Activated CD8-positive, alpha-beta memory T cell treated with anti-CD3 and anti-CD28 coated beads, Interleukin-2, amount 10 ng/mL, durations not matched to agents 7 days and 5 days (primary cell): ENCODE measurements at places on chromosomes 2 and 18. TPM values are rescaled to one million over a fixed set of nuclear protein-coding genes. Genes with fewer than 3 reads are reported as not detected.

The DAPL1 gene
- total RNA-seq, result not detected

The DCAF17 gene
- 19.7 TPM for total RNA-seq

DNA sequence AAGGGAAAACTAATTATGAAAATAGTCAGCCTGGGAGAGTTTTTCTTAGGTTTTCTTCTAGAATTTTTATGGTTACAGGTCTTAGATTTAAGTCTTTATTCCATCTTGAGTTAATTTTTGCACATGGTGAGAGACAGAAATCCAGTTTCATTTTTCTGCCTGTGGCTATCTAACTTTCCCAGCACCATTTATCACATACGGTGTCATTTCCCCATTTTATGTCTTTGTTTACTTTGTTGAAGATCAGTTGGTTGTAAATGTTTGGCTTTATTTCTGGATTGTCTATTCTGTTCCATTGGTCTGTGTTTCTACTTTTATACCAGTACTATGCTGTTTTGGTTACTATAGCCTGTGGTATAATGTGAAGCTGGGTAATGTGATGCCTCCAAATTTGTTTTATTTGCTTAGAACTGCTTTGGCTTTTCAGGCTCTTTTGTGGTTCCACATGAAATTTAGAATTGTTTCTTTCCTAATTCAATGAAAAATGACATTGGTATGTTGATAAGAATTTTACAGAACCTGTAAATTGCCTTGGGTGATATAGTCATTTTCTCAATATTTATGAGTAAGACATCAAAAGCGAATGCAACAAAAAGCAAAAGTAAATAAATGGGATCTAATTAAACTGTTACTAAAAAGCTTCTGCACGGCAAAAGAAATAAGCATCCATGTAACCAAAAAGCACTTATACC, 146.1 kb upstream of the NOL4 start:
- DNase-seq, result no peak

The TIGD1 gene
- 6.1 TPM for total RNA-seq

GRCh38 chr2:227293531-227293930, 31.5 kb upstream of the MFF start:
- DNase-seq, result no peak

GRCh38 chr2:222754324-222754930, 83.0 kb downstream of the MOGAT1 start:
- DNase-seq, result no peak

- DNase-seq, result no peak
Measured at GRCh38 chr2:152766928-152767327, 48.5 kb downstream of the ARL6IP6 start.

DNA sequence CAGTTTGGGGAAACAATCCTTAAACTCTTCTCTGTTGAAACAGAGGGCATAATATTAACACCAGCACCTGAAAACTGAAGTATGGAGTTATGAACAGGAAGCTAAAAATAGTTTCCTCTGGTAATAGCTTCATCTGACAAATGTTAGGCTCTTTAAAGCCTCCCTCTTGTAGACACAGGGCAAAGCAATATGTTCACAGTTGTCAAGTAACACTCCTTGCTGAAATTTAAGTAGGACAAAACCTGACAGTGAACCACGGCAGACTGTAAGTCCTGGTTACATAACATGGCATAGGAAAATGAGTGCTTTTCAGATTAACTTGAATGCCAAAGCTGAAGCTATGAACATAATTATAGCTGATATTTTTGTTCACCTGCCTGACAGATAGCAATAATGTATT, 172.9 kb downstream of the CMPK2 start:
- no peak for DNase-seq

The SCN3A gene
- total RNA-seq, result not detected

The AQP12B gene
- total RNA-seq, result not detected

DNA sequence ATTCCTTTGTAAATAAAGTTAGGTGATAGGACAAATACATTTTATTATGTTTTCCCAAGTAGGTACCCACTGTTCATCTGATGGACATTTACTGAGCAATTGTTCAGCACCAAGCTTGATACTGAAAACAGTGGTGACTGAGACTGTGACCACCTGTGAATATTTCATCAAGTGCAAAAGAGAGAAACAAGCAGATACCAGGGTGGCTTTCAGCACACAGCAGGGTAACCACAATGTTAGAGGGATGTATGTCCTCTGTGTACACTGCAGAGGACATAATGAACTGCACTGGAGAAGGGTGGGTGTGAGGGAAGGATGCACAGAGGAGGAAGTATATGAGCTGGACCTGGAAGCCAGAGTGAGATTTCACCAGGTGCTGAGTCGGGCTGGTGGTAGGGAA, 411.8 kb downstream of the RAD51AP2 start:
- DNase-seq, result no peak

DNA sequence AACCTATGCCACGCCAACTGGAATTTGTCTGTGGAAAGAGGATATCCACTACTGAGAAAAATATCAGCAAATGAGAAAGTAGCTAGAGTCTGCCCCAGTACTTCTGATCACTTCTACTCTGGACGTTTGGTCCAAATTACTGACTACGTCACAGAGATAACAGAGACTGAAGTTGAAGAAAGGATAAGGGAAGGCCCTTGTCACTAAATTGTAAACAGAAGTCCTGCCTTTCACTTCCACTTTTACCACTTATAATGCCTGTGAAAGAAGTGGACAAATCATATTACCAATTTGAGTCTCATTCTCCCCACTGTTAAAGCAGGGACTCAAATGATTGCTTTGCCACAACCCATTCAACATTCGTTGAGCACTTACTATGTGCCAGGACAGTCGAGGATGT, 173.9 kb upstream of the ERBB4 start:
- no peak for DNase-seq

DNA sequence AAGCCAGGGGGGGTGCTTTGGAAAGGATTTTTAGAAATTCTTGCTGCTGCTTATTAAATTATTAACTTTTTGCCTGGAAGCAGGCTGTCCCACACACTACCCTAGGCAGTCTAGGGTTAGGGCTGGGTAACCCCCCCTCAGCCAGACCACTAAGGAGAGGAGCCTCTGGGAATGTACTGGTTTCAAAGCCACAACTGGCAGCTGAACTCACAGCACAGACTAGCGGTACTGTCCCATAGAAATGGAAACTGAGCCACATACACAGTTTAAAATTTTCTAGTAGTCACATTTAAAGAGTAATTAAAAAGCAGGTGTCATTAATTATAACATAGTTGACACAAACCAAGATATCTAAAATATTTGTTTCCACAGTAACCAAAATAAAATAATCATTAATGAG, 50.1 kb downstream of the SPRED2 start:
- no peak for DNase-seq

The PAX8 gene
- total RNA-seq, result 2.1 TPM

DNA sequence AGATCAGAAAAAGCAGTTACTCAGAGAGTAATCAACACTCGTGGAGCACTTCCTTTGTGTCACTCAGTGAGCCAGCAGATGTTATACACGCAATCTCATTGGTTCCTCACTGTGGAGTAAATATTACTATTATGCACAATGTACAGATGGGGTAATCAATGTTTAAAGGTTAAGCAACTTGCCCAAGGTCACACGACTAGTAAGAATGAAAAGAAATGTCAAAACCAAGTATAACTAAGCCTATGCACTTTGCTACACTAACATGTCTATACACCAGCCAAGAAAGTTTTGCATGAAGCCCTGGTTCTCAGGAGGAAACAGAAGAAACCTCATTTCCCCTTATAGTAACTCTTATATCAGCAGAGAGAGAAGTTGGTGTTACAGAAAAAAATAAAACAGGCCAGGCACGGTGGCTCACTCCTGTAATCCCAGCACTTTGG, 5.4 kb downstream of the METTL21A start:
- no peak for DNase-seq

DNA sequence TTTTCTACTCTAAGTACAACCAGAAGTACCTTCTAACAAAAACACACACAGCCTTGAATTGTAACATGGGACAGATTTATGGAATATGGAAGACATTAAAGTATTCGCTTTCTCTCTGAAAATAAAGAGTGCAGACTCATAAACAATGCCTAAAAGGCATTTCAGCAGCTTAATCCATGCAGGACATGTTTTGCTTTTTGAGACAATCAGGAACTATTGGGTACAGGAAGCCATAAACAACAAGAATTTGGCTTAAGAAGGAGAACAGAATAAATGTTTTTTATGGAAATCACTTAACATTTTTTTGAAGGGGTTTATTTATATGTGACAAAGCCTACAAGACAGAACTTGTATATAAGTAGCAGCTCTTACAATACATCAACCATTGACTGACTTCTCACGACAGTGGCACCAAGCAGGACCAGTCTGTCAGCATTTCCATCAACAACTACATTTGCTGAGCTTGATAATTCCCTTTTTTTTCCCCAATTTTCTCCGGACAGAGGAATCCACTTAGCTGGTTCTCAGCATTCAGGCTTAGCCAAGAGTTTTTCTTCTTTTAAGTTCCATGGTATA, 140.1 kb downstream of the EXOC6B start:
- no peak for DNase-seq

DNA sequence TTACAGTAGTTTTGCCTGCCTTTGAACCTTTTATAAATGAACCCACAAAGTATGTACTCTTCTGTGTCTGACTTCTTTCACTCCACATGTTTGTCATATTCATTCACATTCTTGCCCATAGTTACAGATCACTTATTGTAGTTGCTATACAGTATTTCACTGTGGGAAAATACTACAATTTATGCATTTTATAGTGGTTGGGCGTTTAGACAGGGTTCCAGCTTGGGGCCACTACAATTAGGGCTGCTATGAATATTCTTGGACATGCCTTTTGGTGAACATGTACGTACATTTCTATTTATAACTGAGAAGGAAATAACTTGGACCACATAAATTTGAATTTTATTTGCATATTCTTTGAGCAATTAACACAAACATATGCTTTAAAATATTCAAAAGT, 15.4 kb upstream of the PMAIP1 start:
- DNase-seq, result no peak

DNA sequence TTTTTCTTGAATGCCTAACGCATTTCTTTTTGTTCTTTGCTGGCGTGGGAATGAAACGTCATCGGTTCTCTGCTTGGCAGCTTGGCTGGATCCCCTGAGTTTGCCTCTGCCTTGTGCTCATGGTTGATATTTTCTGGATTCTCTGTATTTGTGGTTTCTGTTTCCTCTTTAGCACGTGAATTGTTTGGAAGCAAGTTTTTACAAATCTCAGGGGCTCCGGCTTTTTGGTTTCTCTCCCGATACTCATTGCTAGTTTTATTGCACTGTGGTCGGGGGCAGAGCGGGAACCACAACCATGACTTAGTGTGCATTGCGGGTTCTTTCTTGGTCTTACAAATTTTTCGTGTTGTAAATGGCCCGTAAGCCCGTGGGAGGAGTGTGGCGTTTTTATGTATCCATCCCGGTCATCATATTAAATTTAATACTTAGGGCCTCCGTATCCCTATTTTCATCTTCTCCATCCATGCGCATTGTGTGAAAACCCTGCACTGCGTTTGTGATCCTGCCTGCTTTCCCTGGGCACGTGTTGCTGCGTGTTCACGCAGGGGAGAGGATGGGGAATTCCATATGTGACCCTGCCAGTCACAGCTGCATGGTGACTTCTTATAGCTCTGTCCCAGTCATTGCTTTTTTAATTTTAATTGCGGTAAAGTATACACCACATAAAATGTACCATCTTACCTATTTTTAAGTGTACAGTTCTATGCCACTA, 9.4 kb downstream of the RAMP1 start:
- DNase-seq, result peak; percentile 26

GRCh38 chr2:101736861-101737291, 39.4 kb downstream of the MAP4K4 start:
- DNase-seq, result no peak

The ONECUT2 gene
- not detected for total RNA-seq

DNA sequence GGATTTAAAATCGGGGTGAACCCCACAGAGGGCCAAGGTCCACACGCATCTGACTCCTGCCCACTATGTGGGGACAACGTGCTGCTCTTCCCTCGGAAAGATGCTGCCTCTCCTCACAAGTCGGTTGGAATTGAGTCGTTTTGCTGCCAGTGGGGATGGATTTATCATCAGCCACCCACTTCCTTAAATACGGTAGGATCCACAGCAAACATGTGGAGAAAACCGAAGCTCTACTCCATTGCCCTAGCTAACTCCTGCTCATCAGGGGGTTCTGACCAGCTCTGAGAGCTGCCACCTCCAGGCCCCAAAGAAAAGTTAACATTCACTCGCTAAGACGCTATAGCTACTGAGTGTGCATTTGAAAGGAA, 80.9 kb downstream of the CHRNA1 start:
- no peak for DNase-seq

DNA sequence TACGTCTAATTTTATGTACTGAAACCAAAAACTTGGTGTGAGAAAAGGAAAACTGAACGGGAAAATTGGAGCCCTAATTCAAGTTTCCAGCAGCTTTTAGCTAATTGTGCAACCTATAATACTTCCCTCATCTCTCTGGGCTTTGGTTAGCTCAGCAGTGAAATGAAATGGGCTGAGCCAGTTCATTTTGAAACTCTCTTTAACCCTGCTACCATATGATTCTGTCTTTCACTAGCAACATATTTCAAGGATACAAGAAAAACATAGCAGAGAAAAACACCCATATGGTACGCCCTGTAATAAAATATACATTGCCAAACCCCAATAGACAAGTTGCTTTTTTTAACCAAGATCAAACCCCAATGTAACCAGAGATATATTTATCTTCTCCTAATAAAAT, 799 bp downstream of the SYT4 start:
- DNase-seq, result no peak

The SH3BP4 gene
- 0.12 TPM for total RNA-seq

The RAB31 gene
- total RNA-seq, result not detected
